HT1080 (cell line): ENCODE measurements at places on chromosomes 12 and 14. TPM values are rescaled to one million over a fixed set of nuclear protein-coding genes. Genes with fewer than 3 reads are reported as not detected.
A peak's percentile ranks its signal among the peaks of the same experiment; 100 is the strongest.

DNA sequence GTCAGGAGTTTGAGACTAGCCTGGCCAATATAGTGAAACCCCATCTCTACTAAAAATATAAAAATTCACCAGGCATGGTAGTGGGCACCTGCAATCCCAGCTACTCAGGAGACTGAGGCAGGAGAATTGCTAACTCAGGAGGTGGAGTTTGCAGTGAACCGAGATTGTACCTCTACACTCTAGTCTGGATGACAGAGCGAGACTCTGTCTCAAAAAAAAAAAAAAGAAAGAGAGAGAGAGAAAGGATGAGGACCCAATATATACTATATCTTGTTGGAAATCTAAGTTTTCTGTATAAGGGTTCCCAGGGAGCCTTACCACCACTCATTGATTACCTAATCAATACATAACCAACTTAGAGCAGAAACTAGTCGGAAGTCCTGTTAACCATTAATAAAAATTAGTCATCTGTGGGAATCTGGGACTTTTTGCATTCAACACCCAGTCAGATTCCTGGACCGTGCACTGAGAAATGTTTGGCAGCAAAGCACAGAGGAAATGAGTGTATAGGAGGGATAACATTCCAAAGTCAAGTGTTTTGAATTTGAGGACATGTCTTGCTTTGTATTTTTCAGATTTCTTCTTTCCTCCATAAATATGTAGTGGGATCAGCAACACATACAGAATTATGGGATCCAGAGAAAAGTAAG, 44.8 kb upstream of the NR2C1 start:
- DNase-seq: peak; percentile 92

DNA sequence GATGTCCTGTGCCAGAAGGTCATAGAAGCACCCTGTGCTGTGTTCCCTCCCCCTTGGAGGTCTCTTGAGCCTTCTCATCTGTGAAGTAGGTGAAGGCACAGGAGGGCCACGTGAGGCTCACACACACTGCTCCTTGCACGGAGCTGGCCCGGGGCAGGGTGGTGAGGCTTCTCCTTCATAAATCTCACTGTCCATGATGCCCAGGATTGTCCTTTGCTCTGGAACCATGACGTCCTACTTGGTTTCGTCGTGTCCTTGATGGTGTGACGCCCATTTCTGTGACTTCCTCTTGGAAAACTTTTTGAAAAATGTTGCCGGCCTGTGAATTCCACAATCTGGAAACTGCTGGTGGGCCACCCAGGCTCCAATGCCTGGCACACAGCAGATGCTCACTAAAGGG, 34.4 kb downstream of the SH2B3 start:
- DNase-seq: no peak

DNA sequence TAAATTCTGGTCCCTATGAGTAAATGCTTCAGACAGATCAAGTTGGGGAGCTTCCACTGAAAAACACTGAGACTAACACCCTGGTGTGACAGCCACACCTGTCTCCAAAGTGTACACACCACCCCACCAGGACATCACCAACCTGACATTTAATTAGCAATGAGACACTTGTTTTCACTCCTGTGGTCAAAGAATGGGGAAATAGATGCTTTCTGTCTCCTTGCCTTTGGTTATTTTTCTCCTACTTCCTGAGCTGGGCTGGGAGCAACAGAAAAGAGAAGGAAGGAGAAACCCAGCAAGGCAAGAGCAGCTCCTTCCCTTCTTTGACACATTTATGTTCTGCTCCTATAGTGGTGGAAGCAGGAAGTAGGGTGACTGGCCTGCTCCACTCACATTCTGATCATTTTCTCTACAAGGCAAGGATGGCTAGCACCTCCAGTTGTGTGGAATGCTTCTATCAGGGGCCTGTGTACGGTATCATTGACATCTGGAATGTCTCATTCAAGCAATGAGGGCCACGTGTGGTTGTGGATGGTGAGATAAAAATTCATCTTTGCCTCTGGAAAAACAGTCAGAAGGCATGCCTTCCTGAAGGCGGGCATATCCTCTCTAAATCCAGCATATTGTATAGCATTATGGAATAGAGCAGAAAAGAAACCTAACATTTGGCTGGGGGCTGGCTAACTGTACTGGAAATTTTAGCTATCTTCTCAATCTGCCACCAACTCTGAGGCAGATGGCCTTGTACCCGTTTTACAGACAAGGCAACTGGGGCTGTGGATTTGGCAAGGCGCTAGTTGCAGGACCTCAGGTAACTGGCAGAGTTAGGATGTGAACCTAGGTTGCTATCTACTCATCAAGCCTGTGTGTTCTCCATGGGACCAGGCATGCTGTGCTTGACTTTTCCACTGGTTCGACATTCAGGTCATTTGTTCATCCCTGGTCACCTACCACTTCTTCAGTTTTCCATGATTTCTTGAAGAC, 24.8 kb upstream of the LGALS3 start:
- no peak for DNase-seq

The RACGAP1 gene
- 138 and 155 TPM in 2 replicates for total RNA-seq

DNA sequence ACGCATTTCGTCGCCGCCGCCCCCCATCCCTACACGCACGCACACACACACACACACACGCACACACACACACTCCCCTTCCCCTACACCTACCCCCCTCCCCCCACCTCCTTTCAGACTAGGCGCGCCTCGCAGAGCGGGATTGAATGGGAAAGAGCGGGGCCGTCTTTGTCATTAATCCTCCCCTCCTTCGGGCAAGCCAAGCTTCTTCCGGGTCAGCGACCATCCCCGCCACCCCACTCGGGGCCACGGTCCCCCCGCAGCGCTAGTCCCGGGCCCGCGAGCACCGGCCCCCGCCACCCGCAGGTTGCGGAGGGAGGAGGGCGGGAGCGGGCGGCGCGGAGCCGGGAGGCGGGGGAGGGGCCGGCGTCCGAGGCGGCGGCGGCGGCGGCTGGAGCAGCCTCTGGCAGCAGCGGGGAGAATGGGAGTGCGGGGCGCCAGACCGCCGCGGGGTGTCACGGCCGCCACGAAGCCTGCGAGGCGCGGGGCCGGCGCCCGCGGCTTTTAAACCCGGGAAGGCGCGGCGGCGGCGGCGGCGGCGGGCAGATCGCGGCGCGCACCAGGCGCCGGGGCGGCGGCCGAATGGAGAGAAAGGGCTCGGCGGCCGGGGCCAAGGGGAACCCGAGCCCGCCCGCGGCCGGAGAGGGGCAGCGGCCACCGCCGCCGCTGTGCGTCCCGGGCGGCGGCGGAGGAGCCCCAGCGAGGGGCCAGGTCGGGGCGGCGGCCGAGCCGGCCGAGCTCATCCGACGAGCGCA, at the start of gene TTC9:
TTC9 (plus strand) TSS at position 369 of the 755 bp plus-strand sequence; CDS start at position 583, 214 bp downstream.
- no peak for DNase-seq

The PLBD1 gene
- total RNA-seq: not detected in 2 replicates

DNA sequence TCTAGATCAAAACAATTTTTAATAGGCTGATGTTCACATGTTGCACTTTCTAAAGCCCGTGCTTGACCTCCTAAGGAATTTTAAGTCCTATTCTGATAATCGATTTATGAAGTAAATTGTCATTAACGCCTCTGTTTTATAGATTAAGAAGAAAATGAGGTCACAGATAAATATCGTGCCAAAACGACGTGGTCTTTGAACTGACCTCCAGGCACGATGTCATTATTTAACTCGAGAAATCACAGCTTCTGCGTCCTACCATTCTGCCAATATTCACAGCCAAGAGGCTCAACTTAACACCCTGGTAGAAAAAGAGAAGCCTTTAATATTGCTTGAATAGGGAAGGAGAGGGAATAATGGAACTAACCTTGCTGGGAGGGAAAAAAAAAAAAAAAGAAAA, 888 bp upstream of the EEA1 start:
- no peak for DNase-seq

The BEGAIN gene
- total RNA-seq: 0.33 and 0.35 TPM in 2 replicates

- no peak for DNase-seq
Measured at GRCh38 chr12:3363608-3364007, 127.4 kb upstream of the PRMT8 start.

GRCh38 chr12:2958432-2959191, 585 bp upstream of the TEAD4 start:
- DNase-seq: peak; percentile 90

DNA sequence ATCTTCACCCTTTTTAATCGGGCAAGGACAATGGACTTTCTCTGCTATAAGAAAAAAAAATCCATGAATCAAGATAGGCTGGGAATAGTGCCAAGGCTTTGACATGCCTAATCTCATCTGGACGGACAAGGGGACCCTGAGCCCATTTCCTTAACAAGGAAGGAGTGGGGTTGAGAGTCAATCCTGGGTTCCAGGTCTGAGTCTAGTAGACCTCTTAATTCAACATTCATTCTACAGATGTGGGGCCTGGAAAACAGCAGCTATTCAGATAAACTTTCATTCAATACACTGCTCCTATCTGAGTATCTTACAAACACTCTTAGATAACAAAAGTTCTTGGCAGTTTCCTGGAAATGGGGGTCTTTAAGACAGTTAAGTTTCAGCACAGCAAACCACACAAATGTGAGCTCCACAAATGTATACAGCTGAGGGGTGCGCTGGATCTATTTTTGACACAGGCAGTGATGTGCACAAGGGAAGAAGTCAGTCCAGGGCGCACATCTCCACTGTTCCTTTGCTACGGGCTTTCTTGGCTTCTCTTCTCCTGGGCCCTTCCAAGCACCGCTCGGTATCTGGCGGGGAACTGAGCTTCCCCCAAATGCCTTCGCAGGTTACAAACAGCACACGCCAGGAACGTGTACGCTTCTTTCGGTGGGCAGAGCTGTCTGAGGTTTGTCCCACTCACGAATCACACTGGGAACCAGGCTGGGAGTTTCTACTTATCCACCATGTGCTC, 82.2 kb upstream of the GPR68 start:
- DNase-seq: no peak

DNA sequence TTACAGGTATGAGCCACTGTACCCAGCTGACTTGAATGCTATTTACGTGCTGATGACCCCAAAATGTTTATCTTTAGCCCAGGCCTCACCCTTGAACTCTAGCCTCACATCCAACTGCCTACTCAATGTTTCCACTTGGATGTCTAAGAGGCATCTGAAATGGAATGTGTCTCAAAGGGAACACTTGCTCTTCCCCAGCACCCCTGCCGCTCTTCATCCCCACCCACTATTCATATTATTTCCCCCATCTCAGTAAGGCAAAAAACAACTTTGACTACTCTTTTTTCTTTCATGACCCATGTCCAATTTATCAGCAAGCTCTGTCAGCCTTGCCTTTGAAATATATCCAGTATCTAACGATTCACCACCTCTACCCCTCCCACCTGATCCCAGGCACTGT, 204.6 kb downstream of the PAWR start:
- no peak for DNase-seq

GRCh38 chr14:73295198-73295796, 58.0 kb downstream of the PAPLN start:
- peak; percentile 18 for DNase-seq

The ITGA7 gene
- total RNA-seq: 1.3 and 1.4 TPM in 2 replicates

GRCh38 chr12:64412459-64412858, 8.3 kb downstream of the XPOT start:
- no peak for DNase-seq

- no peak for DNase-seq
Measured at GRCh38 chr14:67218126-67218525, 23.1 kb upstream of the PALS1 start.

DNA sequence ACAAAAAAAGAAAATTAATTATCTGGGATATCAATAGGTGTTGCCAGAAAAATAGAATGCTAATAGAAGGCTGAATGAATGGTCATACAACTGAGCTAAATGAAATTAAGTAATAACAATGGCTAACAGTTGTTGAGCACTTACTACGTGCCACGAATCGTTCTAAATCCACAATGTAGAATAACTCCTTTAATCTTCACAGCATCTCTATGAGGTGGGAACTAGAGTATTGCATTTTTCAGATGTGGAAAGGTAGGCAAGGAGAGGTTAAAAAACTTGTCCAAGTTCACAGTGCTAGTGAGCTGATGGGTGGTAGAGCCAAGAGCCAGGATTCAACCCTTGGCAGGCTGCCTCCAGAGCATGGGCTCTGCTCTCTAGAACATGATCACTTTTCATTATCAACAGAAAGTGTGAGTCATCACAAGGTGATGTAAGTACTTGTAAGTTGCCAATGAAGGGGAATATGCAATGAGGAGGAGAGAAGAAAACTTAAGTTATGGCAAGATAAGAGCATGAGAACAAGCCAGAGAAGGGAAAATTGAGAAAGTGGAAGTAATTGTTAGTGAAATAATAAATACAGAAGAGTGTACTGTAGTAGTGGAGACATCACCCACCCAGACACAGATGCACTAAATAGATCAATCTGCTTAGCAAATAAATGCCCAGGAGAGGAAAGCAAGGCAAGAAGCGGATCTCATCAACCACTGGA, 122.1 kb downstream of the PRKD1 start:
- DNase-seq: peak; percentile 79

The VRTN gene
- total RNA-seq: not detected in 2 replicates

The BDKRB2 gene
- total RNA-seq: 0.03 TPM in 1 of 2 replicates, not detected in the other

DNA sequence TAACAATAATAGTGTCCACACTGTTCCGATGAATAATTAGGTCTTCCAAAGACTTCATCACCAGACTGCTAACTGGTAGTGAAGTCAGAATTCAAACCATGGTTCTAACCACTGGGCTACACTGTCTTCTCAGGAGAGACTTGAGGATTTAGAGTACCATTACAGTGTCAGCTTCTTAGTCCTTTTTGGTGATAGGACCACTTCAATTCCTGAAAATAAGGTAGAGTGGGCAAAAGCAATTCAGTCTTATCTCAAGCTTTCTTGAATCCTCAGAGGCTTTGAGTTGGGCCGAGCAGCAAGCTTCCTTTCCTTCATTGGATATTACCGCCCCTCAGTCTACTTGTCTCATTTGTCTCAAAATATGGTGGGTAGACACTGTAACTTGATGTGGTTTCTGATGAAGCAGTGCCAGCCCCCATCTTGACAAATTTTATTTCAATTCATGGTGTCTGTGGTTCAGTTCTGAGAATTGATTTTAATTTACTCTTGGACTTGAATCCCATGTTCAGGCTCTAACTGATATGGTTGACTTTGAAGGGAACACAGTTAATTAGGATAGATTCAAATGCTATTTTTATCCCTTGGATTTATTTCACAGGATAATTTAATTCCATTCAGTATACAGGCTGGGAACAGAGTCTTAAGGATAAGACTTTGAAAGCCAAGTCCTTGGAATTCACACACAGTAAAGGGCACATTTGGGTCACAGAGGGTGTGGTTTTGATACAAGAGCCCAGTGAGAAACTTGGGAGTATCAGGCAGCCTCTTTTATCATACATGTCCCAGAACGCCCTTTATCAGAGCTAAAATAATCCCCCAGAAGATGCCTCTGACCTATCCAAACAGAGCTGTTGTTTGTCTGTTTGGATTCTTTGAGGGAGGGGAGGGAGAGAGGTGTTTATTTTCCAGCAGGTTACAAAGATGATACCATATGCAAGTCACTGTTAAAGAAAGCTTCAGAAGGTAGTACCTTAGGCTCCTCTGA, 167.3 kb downstream of the PRKCH start:
- no peak for DNase-seq

DNA sequence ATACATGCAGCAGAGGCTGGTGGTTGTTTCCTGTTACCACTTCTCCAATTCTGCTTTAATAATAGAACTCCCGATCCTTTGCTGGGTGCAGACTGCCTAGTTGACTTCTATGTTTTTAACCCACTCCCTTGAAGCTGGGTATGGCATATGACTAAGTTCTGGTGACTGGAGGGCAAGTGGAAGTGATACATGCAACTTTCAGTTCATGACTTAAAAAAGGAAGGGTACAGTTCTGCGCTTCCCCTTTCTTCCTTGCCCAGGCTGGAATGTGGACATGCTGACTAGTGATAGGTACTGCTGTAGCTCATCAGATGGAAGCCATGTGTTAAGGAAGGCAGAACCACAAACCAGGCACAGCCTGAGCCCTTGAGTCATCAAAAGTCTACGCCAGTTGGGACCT, 2.4 kb upstream of the A2M start:
- peak; percentile 10 for DNase-seq

- no peak for DNase-seq
Measured at GRCh38 chr12:88867510-88867909, 287.2 kb upstream of the KITLG start.
